ENCODE measurements at places on chromosomes 4 and X. TPM values are rescaled to one million over a fixed set of nuclear protein-coding genes. Genes with fewer than 3 reads are reported as not detected.

- peak; percentile 25 for DNase-seq
These were observed 41.3 kb downstream of the WDR1 start for GRCh38 chr4:10075158-10075863.

Gene FSTL5
- 2.4 TPM for total RNA-seq

Gene ARHGEF9
- 16.2 TPM for total RNA-seq

GRCh38 chr4:93086356-93086755 is 742.2 kb upstream of the ATOH1 start:
- DNase-seq: no peak

Gene VCX3A
- not detected for total RNA-seq

- DNase-seq: no peak
These were observed 120.7 kb downstream of the CORIN start for GRCh38 chr4:47717188-47717587.

Gene ATP6AP2
- 66.8 TPM for total RNA-seq

DNA sequence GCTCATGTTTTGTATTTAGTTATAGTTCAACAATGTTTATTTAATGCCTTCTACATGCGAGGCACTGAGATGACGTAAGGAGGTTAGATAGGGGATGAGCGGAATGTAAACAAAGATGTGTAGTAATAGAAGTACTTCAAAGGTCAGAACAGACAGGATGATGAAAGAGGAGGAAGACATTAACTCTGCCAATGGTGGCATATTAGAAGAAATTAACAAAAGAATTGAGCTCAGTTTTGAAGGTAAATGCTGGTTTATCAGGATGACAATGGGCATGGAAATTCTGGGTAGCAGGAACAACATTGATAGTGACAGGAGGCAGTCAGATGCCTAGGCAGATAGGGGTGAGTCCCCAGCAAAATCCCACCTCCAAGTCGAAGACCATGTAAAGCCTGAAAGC is 62.3 kb upstream of the PGRMC2 start:
- no peak for DNase-seq

- DNase-seq: no peak
These were observed 31.2 kb downstream of the PRIMPOL start for GRCh38 chr4:184680698-184681097.

DNA sequence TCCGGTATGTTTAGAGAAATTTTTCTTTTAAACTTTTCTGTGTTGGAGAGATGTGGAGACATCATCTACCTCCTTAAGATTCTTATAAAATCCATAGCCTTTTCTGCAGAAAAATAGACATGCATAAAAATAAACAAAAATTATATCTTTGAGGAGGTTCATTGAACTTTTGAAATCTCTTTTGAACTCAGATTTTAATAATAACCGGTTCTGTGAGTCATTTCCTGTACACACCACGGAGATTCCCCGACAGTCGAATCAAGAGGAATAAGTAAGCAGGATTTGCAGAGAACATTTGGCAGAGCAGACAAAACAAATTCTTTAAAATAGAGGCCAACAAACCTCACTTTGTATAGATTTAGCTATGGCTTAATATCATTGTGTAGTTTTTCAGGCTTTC is 918.7 kb upstream of the POU3F4 start:
- DNase-seq: no peak

- DNase-seq: no peak
These were observed 104.0 kb upstream of the BMP2K start for GRCh38 chr4:78671903-78672815.

DNA sequence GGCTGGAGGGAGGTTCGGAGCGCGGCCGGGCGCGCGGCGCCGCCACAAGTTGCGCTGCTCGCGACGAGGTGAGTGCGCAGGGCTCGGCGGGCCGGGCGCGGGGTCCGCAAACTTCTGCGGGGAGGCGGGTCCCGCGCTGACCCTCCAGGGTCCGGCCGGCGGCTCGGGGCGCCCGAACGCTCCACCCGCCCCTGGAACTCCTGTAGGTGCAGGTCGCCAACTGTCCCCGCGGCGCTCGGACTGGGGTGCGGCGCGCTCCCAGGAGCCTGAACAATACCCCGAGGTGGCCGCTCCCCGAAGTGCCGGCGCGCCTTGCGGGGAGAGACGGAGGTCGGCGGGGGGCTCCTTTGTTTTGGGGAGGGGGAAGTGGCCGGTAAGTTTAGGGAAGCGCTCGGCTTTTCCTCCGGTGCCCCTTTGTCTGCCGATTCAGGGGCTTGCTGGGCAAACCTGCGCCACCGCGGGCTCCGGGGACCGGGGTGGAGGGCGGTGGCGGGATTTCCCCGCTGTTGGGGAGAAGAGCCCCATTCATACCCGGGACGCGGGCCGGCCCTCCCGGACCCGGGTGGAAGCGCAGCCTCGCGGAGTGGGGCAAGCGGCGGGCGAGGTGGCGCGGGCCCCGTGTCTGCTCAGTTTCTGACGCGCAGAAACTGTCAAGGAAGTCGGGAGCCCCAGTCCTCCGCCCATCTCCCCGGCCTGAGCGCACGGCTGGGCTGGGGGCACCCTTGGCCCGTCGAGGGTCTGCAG is 694 bp downstream of the TBL1X start:
- no peak for DNase-seq

GRCh38 chr4:104025251-104025650 is 305.5 kb upstream of the TACR3 start:
- no peak for DNase-seq

Gene AMOT
- total RNA-seq: 40.8 TPM

Gene PDE5A
- total RNA-seq: 192 TPM

Gene PAK3
- 20.2 TPM for total RNA-seq

Gene SSR4
- total RNA-seq: 26.9 TPM

DNA sequence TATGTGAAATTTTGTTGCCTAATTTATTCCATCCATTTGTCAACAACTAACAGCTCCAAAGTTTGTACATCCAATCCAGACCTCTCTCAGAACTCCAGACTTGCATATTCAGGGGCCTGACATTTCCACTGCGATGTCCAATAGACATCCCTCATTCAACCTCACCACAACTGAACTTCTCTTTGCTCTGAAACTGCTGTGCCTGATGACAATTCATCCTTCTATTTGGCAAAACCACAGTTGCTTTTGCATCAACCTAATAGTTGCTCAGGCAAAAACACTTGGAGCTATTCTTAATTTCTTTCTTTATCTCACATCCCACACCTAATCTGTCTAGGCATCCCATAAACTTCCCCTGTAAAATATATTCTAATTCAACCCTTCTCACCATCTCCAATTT is 56.5 kb downstream of the ANTXR2 start:
- DNase-seq: no peak

GRCh38 chr4:158836002-158836369 is 67.2 kb downstream of the FNIP2 start:
- DNase-seq: no peak

Gene MEPE
- total RNA-seq: not detected

Gene ZXDB
- 14.7 TPM for total RNA-seq

- no peak for DNase-seq
These were observed 27.3 kb downstream of the COL25A1 start for GRCh38 chr4:109275066-109275745.

- DNase-seq: no peak
These were observed 71.2 kb downstream of the LNX1 start for GRCh38 chr4:53520116-53520515.

- no peak for DNase-seq
These were observed 109.7 kb downstream of the NKX6-1 start for GRCh38 chr4:84389406-84389805.

Gene RBM47
- total RNA-seq: 3.8 TPM

Gene MXD4
- 20.9 TPM for total RNA-seq

DNA sequence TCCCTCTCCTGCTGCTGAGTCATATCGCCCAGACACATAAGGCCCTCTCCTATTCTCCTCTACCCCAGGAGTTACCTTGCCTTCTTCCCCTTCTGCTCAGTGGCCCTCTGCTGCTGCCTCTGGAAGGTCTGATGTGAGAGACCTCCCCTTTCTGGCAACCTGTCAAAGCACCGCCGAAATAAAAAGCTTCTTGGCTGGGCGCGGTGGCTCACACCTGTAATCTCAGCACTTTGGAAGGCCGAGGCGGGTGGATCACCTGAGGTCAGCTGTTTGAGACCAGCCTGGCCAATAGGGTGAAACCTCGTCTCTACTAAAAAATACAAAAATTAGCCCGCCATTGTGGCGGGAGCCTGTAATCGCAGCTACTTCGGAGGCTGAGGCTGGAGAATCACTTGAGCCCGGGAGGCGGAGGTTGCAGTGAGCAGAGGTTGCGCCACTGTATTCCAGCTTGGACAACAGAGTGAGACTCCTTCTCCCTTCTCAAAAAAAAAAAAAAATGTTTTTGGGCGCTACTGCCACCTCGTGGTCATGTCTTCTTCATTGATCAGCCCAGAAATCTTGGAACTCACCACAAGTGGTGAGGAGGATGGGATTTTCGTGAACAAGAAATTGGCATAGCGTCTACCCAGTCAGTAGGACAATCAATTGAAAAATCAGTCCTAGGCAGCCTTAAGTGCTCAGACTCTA is 8.6 kb upstream of the ZXDA start:
- no peak for DNase-seq

Gene KLHL34
- not detected for total RNA-seq

Gene SHROOM2
- 8.7 TPM for total RNA-seq

GRCh38 chrX:34585561-34585960 is 71.5 kb downstream of the TMEM47 start:
- no peak for DNase-seq

GRCh38 chr4:128393101-128393704 is 105.6 kb upstream of the PGRMC2 start:
- no peak for DNase-seq

DNA sequence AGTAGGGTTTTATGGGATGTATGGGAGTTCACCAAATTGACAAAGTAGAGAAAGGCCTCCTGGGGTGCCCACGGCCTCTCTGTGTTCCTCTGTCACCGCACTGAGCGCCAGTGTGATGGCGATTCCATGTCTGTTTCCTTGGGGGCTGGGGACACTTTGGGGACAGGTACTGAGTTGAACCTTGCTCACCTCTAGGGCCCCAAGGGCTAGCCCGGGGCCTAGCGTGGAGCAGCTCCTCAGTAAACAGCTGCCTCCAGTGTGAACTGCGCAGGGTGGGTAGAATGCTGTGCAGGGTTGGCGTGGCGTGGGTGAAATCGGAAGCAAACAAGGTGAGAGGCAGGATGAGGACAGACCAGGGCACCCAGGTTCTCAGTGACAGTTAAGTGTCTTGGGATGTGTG is 97.8 kb downstream of the PPP2R2C start:
- DNase-seq: no peak

GRCh38 chr4:41550308-41550707 is 12.4 kb downstream of the LIMCH1 start:
- no peak for DNase-seq

GRCh38 chrX:69096963-69097362 is 68.3 kb downstream of the PJA1 start:
- DNase-seq: no peak

Measured in uterus (tissue), 4 donors.